Stimulated activated CD8-positive, alpha-beta memory T cell treated with anti-CD3 and anti-CD28 coated beads, Interleukin-12 subunit alpha, Interleukin-12 subunit beta, amount 100 ng/mL, for 4 hours (primary cell): ENCODE measurements at places on chromosomes 11 and 22.

- DNase-seq: no peak
These were observed 54.3 kb downstream of the SCUBE1 start for GRCh38 chr22:43288807-43289420.

DNA sequence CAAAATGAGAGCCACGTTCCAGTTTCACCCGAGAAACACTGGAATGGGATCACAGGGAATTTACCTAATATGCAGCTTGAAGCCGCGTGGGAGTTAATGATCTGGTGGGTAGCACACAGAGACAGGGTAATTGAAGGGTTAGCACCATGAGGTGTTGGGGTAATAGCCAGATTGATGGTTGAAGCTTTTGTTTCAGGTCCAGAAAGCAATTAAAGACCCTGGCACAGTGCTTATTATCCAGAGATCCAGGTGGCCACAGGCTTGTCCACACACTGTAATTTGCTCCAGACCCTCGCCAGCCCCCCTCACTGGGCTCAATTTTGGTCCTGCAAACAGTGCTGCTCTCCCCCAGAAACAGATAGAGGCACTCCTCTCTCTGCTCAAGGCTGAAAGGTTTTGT is 282.5 kb upstream of the ISX start:
- DNase-seq: no peak

DNA sequence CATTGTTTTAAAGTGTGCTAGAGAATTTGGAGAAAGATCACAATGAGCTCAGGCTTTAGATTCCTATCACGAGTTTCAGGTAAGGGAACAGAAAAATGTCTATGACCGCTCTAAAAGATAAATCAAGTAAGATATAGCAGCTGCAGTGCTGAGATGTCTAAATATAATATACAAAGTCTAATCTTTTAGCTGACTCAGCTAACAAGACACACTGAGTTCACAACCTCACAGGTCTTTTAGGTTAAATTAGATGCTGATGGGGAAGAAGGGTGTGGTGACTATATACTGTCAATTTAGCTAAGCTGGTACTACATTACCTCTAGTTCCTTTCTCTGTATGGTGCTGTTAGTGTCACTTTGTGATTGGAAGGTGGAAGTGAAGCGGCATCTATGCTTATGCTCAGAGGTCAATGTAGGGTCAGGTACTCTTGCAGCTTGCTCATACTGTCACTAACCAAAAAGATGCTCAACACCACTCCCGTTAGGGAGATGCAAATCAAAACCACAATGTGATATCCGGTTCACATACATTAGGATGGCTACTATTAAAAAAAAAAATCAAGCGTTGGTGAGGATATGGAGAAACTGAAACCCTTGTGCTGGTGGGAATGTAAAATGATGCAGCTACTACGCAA is 283.5 kb downstream of the SWAP70 start:
- DNase-seq: no peak

- DNase-seq: no peak
These were observed 20.7 kb upstream of the TPBGL start for GRCh38 chr11:75219869-75220268.

- DNase-seq: no peak
These were observed 158.8 kb downstream of the CTTN start for GRCh38 chr11:70556884-70557741.

DNA sequence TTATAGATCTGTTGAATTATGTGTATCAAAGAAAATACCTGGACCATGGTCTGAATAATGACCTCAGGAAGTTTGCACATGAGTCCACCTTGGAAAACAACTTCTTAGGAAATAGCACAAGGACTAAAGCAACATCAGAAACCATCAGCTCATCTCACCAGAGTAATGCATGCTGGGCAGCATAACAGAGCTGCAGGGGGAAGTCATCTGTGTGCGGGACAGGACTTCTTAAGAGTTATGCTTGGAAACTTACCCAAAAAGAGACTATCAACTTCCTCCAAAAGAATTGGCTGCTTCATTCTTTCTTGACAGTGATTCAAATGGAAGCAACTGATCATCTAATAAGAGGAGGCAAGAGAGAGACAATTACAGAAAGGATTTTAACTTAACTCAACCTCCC is 2.5 kb downstream of the OR56B4 start:
- DNase-seq: no peak

DNA sequence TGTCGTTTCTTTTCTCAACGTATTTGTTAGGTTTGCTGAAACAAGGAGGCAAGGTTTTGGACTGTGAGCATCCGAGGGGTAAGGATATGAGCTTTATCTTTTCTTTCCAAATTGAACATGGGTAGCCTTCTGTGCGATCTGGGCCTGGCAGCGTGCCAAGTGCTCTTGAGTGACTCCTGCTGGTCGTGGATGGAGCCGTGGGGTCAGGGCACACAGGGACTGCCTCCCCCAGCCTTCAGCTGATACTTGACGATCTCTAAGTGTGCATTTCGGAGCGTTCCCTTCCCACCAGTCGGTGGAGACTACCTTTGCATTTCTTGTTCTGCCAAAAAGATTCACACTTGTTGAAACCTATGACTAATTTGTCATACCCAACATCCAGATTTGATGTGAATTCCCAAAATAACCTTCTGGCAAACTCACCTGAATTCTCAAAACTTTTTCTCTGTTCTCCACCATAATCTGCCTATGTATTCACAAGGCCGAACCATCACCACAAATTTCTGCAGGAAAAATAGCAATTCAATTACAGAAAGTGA is 40.1 kb upstream of the CLMP start:
- DNase-seq: peak; percentile 2

GRCh38 chr22:29306175-29306834 is at the start of gene GAS2L1:
GAS2L1 (plus strand) TSS chr22:29306650; CDS start chr22:29308106, 1,456 bp downstream.
- no peak for DNase-seq

GRCh38 chr11:57536947-57537619 is at the start of gene SMTNL1:
SMTNL1 (plus strand) TSS chr11:57537595; CDS start chr11:57542643, 5,048 bp downstream.
- no peak for DNase-seq

DNA sequence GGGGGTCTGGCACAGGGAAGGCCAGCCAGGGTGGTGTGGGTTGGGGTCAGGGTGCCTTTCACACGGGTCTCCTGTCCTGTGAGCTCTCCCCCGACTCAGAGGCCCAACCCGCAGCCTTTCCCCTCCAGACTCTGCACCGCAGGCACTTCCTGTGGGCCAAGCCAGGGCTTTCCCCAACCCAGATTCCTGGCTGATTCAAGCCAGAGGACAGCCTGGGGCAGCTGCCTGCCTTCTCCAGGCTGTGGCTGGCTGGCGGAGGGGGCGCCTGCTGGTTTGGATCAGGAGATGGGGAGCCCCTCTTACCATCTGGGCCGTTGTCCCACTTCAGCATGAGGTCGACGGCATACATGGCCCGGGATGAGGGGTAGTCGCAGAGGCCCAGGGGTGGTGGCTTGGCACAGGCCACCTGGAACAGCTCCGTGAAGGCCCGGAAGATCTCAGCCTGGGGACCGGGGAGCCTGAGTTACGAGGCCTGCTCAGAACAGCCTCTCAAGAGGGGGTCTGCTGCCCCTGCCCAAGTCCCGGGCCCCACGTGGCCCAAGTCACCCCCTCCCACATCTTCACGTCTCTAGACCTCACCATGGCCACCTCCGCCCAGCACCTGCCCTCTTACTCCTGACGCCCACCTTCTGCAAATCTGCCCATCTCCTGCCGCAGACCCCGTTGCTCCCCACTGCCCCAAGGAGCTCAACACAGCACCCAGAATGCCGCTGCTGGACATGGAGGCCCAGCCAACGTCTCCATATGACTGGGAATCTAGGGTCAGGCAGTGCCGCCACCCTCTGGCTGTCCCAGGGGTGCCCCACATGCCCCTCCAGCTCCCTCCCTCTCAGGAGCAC is 17.3 kb downstream of the TSPO start:
- no peak for DNase-seq

DNA sequence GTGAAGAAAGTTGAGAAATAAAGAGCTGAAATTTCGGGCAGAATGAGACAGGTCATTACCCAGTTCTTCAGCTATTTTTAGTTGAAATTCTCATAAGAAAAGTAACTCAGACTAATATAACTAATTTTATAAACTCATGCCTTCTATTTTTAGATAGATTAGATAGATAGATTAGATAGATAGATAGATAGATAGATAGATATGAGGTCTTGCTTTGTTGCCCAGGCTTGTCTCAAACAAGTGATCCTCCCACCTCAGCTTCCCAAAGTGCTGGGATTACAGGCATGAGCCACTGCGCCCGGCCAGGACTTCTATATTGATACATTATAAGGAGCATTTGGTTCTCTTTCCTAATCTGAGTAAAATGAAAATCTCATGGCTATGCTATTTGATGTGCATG is 26.9 kb upstream of the OR8G1 start:
- no peak for DNase-seq

GRCh38 chr22:28600546-28601143 is 79.0 kb downstream of the TTC28 start:
- no peak for DNase-seq

DNA sequence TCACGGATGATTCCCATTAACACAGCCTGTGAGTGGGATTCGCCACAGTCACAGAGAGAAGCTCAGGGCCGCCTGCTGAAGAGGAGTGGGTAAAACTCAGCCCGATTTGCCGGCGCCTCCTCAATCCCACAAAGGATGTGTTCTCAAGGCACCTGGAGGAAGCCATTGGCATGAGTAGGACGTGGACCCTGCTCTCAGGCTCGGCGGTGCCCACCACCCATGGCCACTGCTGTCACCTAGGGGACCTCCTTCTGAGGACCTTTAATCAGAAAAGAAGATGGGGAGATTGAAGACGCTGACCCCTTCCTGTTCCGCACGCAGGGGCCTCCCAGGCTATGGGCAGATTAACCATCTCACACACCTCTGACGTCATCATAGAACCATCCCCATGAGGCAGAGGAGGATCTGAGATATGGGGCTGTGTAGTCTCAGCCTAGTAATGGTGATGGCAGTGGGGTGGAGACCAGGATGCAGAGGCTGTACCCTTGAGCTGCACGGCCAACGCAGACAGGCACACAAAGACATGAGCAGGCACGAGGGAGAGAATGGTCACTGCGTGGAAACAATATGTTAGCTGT is 571.8 kb downstream of the BRD1 start:
- DNase-seq: no peak

GRCh38 chr11:33389635-33390034 is 132.5 kb downstream of the HIPK3 start:
- DNase-seq: no peak

DNA sequence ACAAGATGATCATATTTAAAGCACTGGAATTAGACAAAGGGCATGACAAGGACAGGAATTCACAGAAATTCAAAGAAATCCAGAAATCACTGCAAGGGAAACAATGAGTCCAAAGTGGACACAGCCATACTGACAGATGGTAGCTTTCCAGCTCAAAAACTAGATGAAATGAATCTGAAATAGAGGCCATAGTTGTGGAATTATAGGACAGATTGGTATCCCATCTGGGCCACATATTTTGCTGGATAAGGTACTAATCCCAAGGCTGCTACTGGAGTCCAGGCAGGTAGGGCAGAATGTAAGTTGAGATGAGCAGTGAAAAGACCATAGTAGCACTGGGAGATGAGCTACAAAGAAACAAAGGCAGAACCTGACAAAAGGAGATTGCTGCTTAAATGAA is 258.3 kb upstream of the ANO3 start:
- no peak for DNase-seq

GRCh38 chr22:24805790-24806662 is at the start of gene SGSM1:
SGSM1 (plus strand) TSS chr22:24806211; CDS start chr22:24806326, 115 bp downstream.
- peak; percentile 63 for DNase-seq

DNA sequence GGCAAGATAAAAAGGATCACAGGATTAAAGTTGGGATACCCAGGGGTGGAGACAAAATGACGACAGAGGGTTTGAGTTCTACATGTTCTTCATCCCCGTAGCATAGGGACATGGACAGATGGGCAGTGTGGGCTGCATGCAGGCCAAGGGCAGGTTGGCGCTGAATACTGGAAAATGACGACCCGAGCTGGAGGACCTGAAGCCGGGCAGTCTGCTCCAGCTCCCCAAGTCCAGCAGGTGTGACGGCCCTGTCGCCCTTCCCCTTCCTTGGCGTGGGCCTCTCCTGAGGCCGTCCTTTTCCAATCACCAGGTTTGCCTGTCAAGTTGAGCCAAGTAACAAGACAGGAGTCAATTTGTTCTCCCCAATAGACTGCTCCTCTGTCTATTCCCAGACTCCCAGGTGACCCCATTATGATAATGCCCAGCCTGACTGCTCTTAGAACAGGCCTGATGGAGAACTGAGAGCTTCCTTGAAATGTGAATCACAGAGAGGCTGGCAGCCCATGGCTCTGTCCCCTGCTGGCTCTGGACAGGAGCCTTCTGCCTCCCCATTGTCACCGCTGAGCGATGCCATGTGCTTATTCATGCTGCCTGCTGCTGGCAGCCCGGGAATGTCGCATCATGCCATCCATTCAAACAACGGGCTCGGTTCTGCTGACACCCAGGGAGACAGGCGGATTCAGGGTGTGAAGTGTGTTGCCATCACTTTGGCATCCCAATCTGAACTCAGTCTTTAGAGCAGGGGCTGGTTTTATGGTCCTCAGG is 392.1 kb downstream of the NTM start:
- no peak for DNase-seq

DNA sequence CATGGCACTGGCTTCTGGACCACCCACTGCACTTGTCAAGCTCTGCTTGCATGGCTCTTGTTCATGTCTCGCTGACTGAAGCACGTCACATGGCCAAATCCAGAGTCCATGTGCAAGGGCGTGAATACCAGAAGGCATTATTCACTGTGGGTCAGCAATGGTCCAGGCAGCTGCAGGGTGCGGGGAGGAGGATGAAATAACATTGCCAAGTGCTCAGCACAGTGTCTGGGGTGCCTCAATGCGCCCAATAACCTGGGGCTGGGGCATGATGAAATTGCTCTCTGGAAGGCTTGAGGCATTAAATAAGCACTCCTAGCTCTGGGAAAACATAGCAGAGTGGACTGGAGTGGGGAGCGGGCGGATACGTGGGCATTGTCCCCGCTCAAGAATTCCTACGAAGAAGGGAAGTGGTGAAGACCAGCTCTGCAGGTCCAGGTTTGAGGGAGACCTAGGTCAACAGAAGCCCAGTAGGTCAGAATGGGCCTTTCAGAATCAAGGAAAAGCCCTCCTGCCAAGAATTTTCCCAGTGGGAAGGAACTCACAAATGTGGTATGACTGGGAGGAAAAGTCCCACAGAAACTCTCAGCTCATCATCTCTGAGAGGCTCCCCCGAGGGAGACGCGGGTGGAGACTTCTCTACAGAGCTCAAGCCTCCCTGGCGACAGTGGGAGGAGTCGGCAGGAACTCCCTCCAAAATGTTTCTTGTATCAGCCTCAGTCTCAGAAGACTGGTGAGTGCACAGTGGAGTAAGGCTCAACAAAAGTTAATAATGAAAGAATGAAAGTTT is 15.3 kb upstream of the ACCSL start:
- no peak for DNase-seq

GRCh38 chr11:43998308-43998707 is 49.5 kb upstream of the ACCSL start:
- no peak for DNase-seq

- DNase-seq: no peak
These were observed 2.1 kb downstream of the MFRP start for GRCh38 chr11:119344291-119345010.

- no peak for DNase-seq
These were observed at the start of gene SEZ6L for GRCh38 chr22:26169315-26170111. SEZ6L (plus strand) TSS chr22:26169462; CDS start chr22:26169670, 208 bp downstream.

DNA sequence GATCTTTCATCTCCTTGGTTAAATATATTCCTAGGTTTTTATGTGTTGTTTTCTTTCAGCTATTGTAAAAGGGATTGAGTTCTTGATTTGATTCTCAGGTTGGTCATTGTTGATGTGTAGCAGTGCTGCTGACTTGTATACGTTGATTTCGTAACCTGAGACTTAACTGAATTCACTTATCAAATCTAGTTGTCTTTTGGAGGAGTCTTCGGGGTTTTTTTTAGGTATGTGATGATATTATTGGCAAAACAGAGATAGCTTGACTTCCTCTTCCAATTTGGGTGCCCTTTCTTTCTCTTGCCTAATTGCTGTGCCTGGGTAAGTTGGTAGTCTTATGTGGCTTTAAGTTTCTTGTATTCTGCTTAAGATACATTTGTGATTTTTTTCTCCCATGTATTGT is 52.8 kb downstream of the CBL start:
- DNase-seq: no peak
